ENCODE measurements at places on chromosomes 5 and 9. TPM values are rescaled to one million over a fixed set of nuclear protein-coding genes. Genes with fewer than 3 reads are reported as not detected.
A peak's percentile ranks its signal among the peaks of the same experiment; 100 is the strongest.

GRCh38 chr5:116475338-116475737 is 99.3 kb downstream of the SEMA6A start:
- DNase-seq: no peak

GRCh38 chr5:158538506-158539074 is 561.1 kb downstream of the EBF1 start:
- DNase-seq: no peak

DNA sequence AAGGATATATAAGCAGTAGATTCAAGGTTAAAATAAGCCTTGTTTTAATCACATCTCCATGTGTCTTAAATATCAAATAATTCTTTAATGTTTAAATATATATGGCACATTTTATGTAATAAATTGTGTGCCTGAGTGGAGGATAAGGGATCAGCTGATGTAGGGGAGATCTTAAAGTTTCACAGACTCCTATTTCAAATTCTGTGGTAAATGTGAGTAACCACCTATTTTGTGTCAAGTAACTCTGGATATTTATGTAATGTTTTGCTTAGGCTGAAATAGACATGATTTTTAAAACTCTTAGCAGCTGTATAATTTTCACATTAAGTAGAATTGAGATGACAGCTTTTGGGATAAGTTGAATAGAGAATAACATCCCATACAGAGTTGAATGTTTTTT is 41.3 kb upstream of the ITGA2 start:
- DNase-seq: no peak

MARCOL gene
- total RNA-seq: not detected

DNA sequence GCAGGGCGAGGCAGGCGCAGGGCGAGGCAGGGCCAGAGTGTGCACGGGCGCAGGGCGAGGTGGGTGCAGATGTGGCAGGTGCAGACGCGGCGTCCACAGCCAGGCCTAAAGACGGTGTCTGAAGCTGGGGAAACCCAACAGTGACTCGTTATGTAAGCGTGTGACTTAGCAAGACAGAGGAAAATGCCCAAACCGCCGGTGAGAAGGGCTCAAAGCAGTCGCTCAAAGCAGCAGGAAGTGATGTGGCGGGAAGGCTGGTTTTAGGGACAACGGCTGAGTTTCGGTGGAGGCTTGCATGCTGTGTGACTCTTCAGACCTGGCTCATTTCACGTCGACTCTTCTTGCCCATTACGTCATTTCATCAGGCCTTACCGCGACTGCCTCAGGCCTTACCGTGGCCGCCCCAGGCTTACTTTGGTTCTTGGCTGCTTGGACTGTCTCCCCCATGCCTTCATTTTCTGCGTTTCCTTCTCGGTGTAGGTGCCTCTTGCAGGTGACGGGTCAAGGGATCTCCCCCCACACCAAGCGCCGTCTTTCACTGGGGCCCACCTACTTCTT is 50.5 kb upstream of the EXOC3 start:
- peak; percentile 52 for DNase-seq

DNA sequence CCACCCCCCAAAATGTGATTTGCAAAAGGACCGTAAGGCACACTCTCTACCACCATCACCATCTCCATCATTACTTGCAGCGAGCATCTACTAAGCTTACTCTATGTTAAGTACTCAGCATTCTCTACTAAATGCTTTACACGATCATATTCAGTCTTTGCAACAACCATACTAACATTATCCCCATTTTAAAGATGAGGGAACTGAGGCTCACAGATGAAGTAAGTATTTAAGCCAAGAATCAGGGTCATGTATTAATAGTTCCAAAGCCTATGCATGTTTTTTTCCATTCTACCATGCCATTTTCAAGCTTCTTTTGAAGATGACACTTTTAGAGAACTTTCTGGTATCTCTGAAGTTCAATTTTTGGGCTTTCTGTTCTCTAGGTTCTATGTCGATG is 121.7 kb upstream of the ANKRD55 start:
- no peak for DNase-seq

DNA sequence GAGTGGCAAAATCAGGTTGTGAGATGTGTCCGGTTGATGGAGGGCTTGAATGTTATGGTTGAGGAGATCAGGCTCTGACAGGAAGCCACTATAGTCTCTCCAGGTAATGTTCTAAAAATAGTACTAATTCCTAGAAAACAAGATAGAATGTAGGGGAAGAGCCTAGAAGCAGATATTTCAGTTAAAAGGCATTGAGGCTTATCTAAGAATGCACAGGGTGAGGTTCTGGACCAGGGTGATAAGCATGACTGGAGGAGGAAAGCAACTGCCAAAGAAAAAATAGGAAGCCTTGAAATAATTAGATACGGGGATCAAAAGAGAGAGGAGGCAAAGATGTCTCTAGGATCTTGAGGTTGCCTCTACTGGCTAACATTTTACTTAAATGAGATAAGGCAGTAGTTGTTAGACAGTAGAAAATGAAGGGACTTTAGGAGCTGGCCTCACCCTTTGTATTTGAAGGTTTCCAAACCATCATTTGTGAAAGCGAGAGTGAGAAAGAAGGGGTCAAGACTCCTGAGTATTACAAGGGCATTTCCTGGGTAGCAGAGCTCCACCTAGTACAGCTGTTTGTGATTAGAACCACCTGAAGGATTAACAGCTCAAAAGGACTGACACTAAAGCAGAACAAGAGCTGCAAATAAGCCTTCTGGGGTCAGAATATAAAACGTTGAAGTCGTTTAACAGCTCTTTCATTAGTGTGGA is 15.4 kb upstream of the ARL15 start:
- DNase-seq: no peak

DNA sequence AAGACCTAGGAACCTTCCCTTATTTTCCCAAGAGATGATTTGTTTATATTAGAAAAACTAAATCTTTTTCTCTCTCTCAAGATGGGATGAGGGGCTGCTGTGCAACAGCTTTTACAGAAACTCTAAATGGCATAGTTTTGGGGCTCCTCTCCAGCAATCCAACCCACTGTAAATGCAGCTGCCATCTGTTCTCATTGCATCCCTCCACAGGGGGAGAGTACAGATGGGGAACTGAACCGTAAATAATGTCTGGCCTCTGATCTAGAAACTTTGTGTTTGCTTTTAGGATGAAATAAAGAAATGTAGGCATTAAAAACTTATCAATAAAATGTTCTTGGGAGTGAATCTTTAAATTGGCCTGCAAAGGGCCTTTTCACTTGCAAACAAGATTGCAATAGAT is 291.4 kb downstream of the MCTP1 start:
- DNase-seq: no peak

IFNB1 gene
- not detected for total RNA-seq

GRCh38 chr5:150461231-150461630 is 11.7 kb upstream of the RPS14 start:
- no peak for DNase-seq

DNA sequence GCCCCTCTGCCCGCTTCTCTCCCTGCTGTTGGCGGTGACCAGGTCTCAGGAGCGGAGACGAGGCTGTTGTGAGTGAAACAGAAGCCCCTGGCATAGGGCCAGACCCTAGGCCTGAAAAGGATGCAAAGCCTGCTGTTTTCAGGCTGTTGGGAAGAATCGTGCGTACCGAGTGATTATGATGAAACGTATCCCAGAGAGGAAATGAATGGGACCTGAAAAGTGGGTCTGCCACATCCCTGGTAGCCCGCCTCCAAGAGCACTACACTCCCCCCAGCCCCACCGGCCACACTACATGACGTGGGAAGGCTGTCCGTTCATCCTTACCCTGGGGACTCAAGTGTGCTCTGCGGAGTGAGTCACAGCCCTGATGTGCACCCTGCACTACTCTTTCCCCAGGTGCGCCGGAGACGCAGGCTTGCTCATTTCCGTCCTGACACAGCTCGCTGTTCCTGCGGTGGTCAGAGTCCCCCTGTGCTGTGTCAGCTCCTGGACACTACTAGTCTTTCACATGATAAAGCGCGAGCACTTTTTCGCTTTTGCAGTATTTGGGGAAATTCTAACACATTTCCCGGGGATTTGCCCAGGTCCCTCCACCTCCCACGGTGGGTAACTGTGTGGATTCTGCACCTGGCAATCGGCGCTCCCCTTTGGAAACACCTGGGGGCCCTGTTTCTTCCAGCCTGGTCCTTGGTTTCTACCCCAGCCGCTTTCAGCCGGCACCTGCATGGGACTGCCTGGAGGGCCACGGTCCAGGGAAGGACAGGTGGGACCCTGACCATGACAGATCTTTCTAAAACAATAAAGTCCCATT is 91.5 kb downstream of the ANKRD33B start:
- DNase-seq: peak; percentile 71

DNA sequence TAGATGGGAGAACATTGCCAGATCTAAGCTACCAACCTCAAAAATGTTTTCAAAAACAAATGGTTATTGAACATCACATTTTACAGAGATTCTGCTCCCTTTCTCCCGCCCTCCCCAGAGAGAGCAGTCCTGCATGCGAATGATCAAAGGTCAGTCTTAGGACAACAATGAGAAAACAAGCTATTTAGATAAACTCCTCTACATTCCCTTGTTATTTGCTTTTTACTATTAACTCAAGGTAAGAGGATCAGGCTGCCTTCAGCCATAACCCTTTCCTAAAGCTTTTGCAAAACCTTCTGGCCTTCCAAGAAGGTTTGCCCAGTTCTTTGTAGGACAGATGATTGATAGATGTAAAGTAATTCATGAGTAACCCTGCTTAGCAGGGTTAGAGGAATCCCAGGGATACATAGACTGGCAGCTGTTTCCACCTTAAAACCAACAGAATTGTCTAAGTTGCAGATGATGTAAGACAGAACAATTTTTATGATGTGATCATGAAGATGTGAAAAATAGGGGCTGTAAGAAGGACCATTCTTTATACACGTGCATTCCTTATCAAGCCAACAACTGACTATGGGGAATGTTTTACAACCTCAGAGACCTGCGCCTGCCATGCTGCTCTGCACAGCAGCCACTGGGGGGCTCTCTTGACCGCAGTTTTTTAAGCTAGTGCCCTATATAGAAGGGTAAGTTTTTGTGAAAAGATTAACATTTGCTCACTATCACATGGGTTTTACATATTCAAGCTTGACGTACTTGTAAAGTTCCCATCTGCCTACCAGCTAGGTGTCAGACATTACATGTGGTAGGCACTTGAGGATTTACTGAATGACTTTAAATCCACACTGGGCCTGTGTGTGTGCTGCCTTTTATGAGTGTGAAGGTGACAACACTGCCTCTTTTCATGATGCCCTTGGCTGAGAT is 2.3 kb upstream of the ZNF782 start:
- DNase-seq: no peak

TRPM3 gene
- total RNA-seq: 0.30 TPM

DNA sequence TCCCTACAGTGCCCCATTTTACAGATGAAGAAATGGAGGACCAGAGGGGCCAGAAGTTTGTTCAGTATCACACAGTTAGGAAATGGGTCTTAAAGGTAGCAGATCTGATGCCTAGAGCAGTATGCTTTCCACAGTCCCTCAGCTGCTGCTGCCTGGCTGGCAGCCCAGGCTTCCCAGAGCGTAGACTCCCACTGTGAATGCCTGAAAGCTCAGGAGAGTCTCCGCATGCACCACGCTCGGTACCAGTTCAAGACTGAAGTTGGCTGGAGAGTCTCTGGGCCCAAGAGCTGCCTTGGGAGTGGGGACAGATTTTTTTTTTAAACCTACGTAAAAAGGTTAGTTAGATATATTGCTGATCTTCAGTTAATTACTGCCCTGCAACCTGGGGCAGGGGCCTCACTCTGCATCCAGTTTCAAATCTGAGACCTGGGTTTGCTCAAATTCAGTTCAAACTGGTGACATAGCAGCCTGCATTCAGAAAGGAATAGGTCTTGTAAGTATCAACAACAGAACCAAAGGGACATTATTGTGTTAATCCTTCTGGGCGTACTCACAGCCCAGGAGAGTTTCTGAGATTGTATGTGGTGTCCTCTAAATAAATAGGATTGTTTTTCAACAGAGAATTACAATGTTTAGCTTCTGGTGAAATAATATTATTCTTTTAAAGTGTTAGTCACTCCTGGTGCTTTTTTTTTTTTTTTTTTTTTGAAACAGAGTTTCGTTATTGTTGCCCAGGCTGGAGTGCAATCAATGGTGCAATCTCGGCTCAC is 8.3 kb downstream of the NANS start:
- DNase-seq: no peak

CER1 gene
- total RNA-seq: not detected

TOR2A gene
- 17.7 TPM for total RNA-seq

EFNA5 gene
- total RNA-seq: 22.5 TPM

DNA sequence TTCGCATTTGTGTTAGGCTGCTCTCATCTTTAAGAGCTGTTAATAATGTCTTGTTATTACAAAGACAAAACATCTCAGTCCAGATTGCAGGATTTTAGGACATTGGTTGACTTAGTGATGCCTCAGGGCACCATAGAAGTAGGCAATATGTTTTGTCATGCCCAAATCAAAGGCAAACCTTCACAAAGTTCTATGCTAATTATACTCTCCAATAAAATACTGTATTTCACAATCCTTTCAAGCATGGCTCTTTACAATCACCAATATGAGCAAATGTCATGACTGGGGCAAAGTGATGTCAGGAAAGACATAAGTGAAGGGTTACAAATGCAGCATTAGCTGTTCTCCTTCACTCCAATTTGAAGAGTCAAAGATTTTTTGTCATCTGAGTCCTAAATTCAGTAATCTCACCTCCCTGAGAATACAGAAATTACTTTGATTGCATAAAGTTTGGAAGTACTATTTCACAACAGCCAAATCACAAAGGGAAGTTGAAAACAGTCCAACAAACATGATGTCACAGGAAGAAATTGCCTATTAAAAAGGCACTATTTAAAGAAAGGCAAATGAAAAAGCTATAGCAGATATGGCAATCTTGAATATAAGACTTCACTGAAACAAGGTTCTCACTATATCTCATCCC is 303.2 kb downstream of the PRR16 start:
- no peak for DNase-seq

DNA sequence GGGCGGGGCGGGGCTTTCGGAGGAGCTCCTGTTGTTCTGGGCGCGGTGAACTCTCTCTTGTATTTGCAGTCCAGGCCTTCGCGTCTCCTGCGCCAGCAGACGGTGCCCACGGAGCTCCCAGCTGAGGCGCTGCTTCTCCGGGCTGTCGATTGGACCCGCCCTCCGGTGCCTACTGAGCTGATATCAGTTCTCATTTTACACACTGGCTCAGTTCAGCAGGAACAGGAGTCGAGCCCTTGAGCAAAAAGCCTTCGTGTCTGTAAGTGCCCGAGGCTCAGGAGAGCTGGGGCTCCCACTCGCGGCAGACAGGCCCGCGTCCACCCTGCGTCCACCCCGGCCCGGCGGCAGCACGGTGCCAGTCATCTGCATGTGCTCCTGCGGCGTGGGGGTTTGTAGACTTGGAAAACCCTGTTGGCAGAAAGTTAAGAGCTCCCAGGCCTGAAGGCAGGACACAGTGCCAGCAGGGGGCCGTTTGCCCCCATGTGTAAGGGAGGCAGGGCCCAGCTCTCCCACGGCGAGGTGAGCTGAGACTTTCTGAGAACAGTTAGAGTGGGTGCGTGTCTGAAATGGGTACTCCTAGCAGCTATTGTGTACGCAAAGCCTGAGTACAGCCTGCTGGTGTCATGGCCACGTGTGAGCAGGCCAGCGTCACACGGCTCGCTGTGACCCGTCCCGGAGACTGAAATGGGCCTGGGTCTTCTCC is 231.5 kb downstream of the FANCC start:
- DNase-seq: no peak

Measured in suprapubic skin (tissue), 4 donors.